ENCODE measurements at places on chromosomes 11 and 22. TPM values are rescaled to one million over a fixed set of nuclear protein-coding genes. Genes with fewer than 3 reads are reported as not detected.

The BATF2 gene
- total RNA-seq, result 1.3 TPM

GRCh38 chr11:45301537-45302246, 15.6 kb upstream of the SYT13 start:
- no peaks in the 10 kb centered on the region for H3K4me1 ChIP-seq
- H3K4me3 ChIP-seq, result no peak overlapping the region
- peaks cover 27% of the 10 kb centered on the region for H3K27me3 ChIP-seq
- DNase-seq, result no peak
- no peaks in the 10 kb centered on the region for H3K36me3 ChIP-seq

DNA sequence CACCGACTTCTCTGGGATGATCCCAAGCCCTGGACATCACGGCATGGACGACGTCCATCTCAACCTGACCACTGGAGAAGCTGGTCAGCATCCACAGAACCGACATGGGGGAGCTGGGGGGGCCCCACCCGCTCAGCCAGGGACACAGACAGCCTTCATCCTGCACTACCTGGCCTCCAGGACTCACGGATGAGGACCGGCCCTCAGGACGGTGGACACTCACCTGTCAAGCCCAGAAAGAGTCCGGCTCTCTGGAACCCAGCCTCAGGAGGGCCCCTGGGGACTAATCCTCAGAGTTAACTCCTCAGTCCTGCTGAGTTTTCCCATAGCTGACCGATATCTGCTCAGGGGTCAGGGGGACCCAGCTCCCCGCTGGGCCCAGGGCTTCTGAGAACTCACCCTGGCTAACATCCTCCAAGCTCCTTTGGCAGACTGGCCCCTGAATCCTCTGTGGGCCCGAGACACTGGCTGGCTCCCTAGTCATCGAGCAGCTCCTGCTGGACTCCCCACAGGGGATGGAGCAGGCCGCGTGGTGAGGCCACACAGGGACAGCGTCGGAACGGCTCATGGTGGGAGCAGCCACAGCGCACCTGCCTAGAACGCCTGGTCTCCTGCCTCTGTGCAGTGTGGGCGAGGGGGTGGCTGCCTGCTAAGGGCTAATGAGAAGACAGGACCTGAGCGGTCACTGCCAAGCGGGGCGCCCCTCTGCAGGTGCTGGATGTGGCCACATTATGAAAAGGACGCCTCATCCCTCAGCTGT, 649.2 kb downstream of the BRD1 start:
- no peaks in the 10 kb centered on the region for H3K4me1 ChIP-seq
- no peak for DNase-seq
- H3K27ac ChIP-seq, result no peak overlapping the region
- H3K27me3 ChIP-seq, result peaks cover 64% of the 10 kb centered on the region
- H3K36me3 ChIP-seq, result no peaks in the 10 kb centered on the region
- H3K4me3 ChIP-seq, result no peak overlapping the region

The KCNJ4 gene
- 45.7 TPM for total RNA-seq

- no peak within 1 kb of the TSS for H3K27ac ChIP-seq
- no peak within 1 kb of the TSS for H3K4me3 ChIP-seq
- H3K36me3 ChIP-seq, result no peaks in the 10 kb centered on the region
- H3K27me3 ChIP-seq, result no peaks in the 10 kb centered on the region
- no peaks in the 10 kb centered on the region for H3K4me1 ChIP-seq
- no peak for DNase-seq
Measured at GRCh38 chr11:124041254-124041653, at the start of gene OR10G7. Gene OR10G7, minus strand, starts transcription at chr11:124041325. Its CDS starts 2,324 bp downstream, at chr11:124039001.

DNA sequence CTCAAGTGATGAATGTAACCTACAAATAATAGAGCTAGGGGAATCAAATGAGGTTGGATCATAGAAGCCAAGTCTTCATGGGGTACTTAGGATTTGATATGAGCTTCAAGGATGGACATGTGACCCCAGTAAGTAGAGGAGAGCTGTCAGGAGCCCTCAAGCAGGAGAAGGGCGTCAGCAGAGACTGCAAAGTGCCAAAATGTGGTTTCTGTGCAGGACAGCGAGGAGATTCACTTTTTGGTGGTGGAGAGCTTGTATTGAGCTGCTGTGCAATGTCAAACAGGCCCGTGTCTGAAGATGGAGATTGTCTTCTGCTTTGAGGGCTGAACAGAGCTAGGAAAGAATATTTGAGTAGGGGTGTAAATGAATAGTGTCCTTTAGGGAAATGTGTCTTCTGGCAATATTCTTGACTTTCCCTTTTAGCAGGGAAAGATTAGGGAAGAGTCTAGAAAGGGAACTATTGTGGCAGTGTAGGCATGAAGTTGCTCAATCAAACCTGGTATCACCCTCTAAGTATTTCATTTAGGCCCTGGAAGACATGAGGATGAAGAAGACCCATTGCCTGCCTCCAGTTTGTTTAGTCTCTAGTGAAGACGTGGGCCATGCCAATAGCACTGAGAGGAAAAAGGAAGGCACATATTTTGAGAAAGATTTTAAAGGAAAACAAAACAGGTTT, 31.2 kb upstream of the SORL1-AS1 start:
- H3K27ac ChIP-seq, result no peak overlapping the region
- no peak for DNase-seq
- peaks cover 6% of the 10 kb centered on the region for H3K4me1 ChIP-seq
- no peak overlapping the region for H3K4me3 ChIP-seq

The C11orf71 gene
- total RNA-seq, result 10.5 TPM

The TUB gene
- 22.8 TPM for total RNA-seq

DNA sequence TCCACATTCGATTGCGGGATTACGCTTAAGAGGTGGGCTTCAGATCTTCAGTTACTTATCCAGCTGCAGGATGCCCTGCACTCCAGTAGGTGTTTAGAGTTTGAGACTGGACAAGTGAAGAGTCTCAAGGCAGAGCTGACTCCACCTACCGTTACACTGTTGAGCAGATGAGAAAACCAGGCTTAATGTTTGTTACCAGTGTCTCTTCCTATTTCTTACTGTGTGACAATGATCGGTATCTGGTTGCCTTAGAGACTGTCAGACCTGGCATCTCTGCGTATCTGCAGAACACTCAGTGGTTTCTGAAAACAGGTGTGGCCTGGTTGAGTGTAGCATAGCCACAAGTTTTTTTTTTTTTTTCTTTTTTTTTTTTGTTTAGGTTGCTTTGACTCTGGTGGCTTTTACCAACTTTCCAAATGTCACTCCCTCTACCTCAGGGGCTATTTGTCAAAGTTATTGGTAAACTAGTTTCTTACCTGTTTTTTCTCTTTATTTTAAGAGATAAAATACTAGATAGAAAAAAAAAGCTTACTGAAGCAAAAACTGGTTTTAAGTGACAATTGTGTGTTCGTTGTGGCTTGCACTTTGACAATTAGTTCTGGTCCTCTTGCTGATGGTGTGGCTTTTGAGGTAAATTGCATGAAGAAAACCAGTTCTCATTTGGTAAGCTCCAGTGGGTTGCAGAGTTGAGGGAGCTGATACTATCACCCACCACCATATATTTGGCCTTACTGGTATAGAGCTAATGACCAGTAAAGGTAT, 284.8 kb downstream of the ETS1 start:
- H3K4me1 ChIP-seq, result peaks cover 29% of the 10 kb centered on the region
- no peak overlapping the region for H3K4me3 ChIP-seq
- no peaks in the 10 kb centered on the region for H3K27me3 ChIP-seq
- H3K27ac ChIP-seq, result no peak overlapping the region
- H3K36me3 ChIP-seq, result no peaks in the 10 kb centered on the region

GRCh38 chr11:36224209-36224882, 64.9 kb downstream of the COMMD9 start:
- H3K36me3 ChIP-seq, result no peaks in the 10 kb centered on the region
- no peak overlapping the region for H3K4me3 ChIP-seq
- H3K27ac ChIP-seq, result no peak overlapping the region
- H3K27me3 ChIP-seq, result peaks cover 4% of the 10 kb centered on the region

DNA sequence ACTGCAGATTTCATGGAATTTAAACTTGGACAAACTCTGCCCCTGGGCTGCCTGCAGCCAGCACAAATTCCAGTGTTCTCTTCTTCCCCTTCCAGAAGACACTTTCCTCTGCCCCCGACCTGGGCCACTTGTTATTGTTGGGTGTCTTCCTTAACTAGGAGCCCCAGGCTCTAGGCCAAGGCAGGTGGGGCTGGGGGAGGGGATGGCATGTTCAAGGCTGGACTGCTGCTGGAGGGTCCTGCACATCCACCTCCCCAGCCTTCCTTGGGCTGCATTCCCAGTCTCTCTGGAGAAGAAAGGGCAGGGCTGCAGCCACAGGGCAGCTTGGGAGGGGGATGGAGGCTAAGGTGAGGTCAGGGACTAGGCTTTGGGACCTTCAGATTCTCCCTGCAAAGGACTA, 11.5 kb upstream of the SLC22A6 start:
- H3K4me3 ChIP-seq, result no peak overlapping the region
- no peak for DNase-seq
- no peak overlapping the region for H3K27ac ChIP-seq
- no peaks in the 10 kb centered on the region for H3K4me1 ChIP-seq
- peaks cover 27% of the 10 kb centered on the region for H3K27me3 ChIP-seq
- no peaks in the 10 kb centered on the region for H3K36me3 ChIP-seq

The PAMR1 gene
- total RNA-seq, result 12.9 TPM

The OR2AG1 gene
- not detected for total RNA-seq

The TRABD gene
- total RNA-seq, result 21.0 TPM

DNA sequence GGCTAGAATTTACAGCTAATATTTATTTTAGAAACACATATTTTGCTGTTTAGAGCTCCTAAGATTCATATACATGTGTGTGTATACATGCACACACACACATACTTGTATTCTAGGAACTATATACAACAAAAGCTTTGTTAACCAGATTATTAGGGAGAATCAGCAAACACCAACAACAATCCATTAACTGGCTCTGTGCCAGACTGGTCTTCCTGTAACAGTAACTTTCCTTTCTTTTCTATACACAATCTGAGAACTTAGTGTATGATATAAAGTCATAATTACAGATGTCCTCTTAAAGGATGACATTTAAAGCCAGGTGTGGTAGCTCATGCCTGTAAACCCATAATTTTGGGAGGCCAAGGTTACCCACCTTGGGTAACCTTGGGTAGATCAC, 49.5 kb upstream of the CLNS1A start:
- no peak overlapping the region for H3K4me3 ChIP-seq
- no peaks in the 10 kb centered on the region for H3K27me3 ChIP-seq
- H3K27ac ChIP-seq, result no peak overlapping the region
- no peak for DNase-seq
- no peaks in the 10 kb centered on the region for H3K4me1 ChIP-seq

The RIBC2 gene
- not detected for total RNA-seq

DNA sequence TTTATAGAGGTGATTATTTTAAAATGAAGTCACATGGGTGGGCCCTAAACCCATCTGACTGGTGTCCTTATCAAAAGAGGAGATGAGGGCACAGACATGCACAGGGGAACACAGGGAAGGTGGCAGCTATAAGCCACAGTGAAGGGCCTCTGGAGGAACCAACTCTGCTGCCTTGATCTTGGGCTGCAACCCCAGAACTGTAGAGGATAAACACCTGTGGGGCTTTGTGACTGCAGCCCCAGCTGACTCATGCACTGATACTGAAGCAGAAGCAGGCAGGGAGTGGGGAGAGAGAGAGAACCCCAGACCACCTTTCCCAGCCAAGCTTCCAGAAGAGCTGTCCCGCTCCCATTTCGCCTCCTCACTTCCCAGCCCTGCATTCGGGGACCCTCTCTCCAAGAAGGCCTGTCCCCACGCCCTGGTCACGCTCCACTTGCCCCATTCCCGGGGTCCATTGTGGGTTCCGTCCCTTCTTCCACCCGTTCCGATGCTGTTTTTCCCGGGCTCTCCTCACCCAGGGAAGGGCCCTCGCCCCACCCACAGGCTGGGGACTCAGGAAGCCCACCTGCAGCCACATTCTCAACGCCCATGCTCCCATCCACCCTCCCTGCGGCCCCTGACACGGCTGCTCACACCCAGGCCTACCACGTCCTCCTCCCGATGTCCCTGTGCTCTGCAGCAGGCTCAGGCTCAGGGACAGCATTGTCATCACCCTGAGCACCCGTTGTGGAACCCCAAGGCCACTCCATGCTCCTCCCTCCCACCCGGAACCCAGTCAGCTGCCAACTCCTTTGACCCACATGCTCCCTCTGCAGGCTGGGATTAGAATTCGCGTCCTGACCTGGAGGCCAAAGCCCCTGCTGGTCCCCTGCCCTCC, 90.8 kb upstream of the SHANK2 start:
- no peak for DNase-seq
- H3K4me3 ChIP-seq, result no peak overlapping the region
- H3K27me3 ChIP-seq, result peaks cover 98% of the 10 kb centered on the region
- H3K27ac ChIP-seq, result no peak overlapping the region

The BEST1 gene
- total RNA-seq, result 0.58 TPM

GRCh38 chr11:36065436-36065835, 121.6 kb downstream of the LDLRAD3 start:
- no peaks in the 10 kb centered on the region for H3K27me3 ChIP-seq
- DNase-seq, result no peak
- no peaks in the 10 kb centered on the region for H3K36me3 ChIP-seq
- H3K4me3 ChIP-seq, result no peak overlapping the region
- H3K4me1 ChIP-seq, result no peaks in the 10 kb centered on the region

DNA sequence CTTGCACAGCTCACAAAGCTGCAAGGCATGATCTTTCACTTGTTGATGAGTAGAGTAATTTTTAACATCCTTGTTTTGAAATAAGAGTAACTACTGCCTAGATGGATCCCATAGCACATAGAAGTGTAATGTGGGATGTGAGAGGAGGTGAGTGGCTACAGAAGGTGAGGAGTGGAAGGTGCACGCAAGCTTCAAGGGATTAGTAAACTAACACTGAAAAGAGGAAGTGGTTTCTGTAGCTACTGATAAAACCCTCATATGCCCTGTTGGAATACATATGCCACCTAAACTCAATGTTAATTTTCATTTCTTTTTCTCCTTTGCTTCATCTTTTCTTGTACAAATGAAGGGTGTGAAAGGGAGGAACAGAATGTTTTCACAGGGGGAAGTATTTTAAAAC, 22.0 kb upstream of the CTSC start:
- no peak overlapping the region for H3K4me3 ChIP-seq
- no peaks in the 10 kb centered on the region for H3K4me1 ChIP-seq
- no peaks in the 10 kb centered on the region for H3K27me3 ChIP-seq

The RASL10A gene
- total RNA-seq, result 1.4 TPM

The PATE4 gene
- not detected for total RNA-seq

DNA sequence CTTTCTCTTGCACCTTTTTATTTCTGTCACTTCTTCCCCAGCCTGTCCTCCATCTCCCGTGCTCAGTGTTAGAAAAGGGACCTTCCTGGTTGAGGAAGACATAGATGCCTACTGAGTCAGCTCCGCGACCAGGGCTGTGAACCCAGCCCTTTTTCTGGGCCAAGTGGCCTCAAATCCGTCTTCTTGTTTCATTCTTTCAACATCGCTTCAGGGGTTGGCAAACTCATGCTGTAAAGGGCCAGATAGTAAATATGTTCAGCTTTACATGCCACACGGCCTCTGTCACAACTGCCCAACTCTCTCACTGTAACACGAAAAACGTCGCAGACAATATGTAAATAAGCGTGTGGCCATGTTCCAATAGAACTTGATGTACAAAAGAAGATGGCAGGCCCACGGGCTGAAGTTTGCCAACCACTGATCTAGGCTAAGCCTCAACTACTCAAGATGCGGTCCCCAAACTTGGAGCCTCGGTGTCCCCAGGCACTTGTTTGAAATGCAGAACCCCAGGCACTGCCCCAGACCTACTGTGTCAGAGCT, 338.4 kb downstream of the MN1 start:
- no peak overlapping the region for H3K27ac ChIP-seq
- H3K36me3 ChIP-seq, result no peaks in the 10 kb centered on the region
- DNase-seq, result no peak
- no peaks in the 10 kb centered on the region for H3K4me1 ChIP-seq

The DRICH1 gene
- total RNA-seq, result not detected

The THRSP gene
- total RNA-seq, result 0.25 TPM

The SMC1B gene
- total RNA-seq, result not detected

Measured in left ventricle myocardium inferior (tissue), 1 donor.